ENCODE measurements at places on chromosomes 7 and 10.

GRCh38 chr10:118990326-118990725 is 39.2 kb upstream of the NANOS1 start:
- DNase-seq = no peak

GRCh38 chr7:14258861-14259260 is 269.4 kb upstream of the ETV1 start:
- DNase-seq = no peak

- no peak for DNase-seq
Measured at GRCh38 chr10:88113232-88113631, 249.8 kb downstream of the PTEN start.

GRCh38 chr7:12942609-12943008 is 255.2 kb downstream of the ARL4A start:
- DNase-seq = no peak

DNA sequence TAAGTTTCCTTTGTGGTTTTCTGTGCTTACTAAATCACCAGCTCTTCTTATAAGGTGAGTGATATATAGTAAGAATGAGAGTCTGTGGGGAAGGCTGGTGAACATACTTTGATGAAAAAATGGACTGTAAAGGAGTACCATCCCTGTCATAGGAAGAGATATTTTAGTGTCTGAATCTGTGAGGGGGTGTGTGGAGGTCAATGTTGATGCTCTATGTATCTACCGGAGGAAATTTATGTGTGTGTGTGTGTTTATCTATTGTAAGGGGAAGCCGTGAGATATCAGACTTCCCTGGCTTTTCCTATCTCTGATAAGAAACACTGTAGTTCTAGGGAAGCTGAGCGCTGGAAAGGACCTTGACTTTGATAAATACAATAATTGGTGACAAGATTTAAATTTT is 179.0 kb downstream of the PCDH15 start:
- no peak for DNase-seq

DNA sequence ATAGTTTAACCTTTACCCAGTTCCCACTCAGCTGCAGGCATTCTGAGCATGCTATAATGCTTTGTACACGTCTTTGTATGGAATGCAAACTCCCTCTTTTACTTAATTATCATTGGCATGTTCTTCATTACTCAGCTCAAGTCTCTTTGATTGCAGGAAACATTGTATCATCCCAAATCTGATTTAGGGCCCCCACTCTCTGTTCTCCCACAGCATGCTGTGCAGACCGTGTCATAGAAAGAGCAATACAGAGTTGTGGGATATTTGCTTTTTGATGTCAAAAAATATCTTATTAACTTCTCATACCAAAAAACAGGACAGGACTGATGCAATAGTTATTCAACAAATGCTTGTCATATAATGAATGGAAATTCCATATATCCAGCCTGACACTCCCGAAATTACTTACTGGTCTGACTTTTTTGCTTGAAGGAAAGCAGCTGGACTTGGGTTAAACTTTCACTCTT is 1081.5 kb upstream of the C7orf33 start:
- DNase-seq = no peak
